LHCN-M2 (cell line): ENCODE measurements at places on chromosomes 6 and 20. TPM values are rescaled to one million over a fixed set of nuclear protein-coding genes. Genes with fewer than 3 reads are reported as not detected.
A peak's percentile ranks its signal among the peaks of the same experiment; 100 is the strongest.

The LY6G6C gene
- 0.51 TPM in 1 of 2 replicates, not detected in the other for total RNA-seq

The SIGLEC1 gene
- not detected in 2 replicates for total RNA-seq

The COL10A1 gene
- total RNA-seq, result 1.4 and 1.7 TPM in 2 replicates

The ASIP gene
- not detected in 2 replicates for total RNA-seq

The MAK gene
- total RNA-seq, result not detected in 2 replicates

The ARMH2 gene
- not detected in 2 replicates for total RNA-seq

The NR2E1 gene
- total RNA-seq, result not detected in 2 replicates

The BPI gene
- not detected in 2 replicates for total RNA-seq

The TRERF1 gene
- total RNA-seq, result 3.0 and 4.0 TPM in 2 replicates

DNA sequence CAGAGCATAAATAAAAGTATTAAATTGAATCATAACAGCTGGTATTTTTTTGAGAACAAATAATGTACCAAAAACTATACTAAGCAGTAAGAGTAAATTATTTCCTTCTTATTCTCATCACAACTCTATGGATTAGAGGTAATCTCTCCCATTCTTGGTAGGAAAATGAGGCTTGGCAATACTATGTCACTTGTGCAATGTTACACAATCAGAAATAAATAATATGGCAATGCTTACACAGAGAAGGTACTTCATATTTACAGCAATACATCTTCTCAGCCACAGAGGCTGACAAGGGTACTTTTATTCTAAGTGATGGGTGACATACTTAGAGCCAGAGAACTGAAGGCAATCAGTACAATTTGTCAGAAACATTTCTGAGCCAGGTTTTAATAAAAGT, 3.9 kb downstream of the DST start:
- no peak for DNase-seq

- DNase-seq, result no peak
Measured at GRCh38 chr6:136618086-136618485, 67.9 kb upstream of the MAP7 start.

- DNase-seq, result peak; percentile 23
Measured at GRCh38 chr6:41092421-41093140, 19.8 kb downstream of the NFYA start.

GRCh38 chr6:128617285-128617684, 96.9 kb upstream of the PTPRK start:
- no peak for DNase-seq

- peak; percentile 92 for DNase-seq
Measured at GRCh38 chr6:45681860-45682511, 304.3 kb upstream of the SUPT3H start.

GRCh38 chr6:21608601-21609000, 15.1 kb downstream of the SOX4 start:
- DNase-seq, result no peak

GRCh38 chr6:37173493-37174195, 3.7 kb downstream of the PIM1 start:
- DNase-seq, result no peak

- DNase-seq, result peak; percentile 76
Measured at GRCh38 chr6:52560462-52560861, 16.4 kb downstream of the TRAM2 start.

- DNase-seq, result no peak
Measured at GRCh38 chr20:11080781-11081377, 407.1 kb upstream of the JAG1 start.

- no peak for DNase-seq
Measured at GRCh38 chr6:170345662-170346061, 39.1 kb downstream of the FAM120B start.

DNA sequence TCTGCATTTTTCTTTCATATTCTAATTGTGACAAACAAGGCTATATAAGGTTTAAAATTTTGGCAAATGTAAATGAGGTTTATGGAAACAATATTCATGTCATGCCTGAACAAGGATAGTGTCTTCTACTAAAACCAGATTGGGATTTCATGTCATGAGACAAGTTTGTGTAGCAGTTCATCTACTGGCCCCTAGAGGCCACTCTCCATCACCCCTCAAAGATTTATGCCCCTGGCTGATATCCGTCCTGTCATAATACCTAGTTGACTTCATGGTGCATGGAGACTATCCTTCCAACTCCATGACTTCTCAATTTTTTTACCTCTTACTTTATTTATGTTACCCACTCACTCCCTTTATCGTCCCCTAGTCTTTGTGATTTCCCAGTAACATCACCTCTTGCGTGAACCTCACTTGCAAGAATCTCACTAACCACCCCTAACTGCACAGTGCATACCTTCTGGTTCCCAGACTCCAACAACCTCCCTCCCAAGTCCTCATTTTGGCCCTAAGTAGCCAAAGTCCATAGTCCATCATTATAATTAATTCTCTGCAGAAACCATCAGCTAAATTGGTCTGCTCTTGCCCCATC, 179.8 kb downstream of the TASP1 start:
- peak; percentile 35 for DNase-seq

DNA sequence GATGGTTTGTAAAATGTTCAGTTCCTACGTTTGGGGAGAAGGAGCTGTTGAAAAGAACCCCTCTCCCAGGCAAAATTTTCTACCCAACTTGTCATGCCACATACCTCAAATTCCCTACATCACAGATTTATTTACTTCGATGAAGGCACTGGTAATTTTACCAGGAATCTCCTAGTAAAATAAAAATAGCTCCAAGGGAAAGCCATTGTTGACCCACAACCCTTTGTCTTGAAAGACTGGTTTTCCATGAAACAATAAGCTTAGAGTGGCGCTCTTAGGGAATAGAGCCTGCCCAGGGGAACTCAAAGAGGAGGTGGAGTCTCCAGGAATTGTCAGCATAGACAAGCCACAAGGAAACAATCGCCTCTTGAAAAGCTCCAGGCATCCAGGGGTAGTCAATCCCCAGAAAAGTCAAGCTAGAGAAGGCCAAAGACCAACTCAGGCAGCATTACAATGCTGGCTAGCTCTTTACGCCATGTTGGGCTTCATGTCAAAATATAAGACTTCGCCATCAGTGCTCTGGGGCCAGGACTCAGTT, 99.2 kb upstream of the RREB1 start:
- no peak for DNase-seq

GRCh38 chr6:53906103-53906502, 111.3 kb downstream of the LRRC1 start:
- DNase-seq, result no peak

DNA sequence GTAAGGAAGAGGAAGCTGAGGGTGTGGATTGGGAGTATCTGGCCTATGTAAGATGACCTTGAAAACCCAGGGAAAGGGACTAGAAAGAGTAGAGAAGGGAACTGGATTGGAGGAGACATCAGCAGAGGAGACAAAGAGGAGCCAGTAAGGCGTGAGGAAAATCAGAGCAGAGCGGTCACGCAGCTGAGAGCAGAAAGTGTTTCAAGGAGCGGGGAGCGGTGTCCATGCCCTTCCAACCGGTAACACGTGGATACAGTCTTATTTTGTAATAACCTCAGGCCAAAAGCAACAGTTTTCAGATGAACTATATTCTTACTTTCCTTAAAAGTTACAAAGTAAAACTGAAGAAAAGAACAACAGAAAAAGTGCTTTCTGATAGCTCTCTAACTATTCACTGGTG, 36.3 kb downstream of the L3MBTL3 start:
- no peak for DNase-seq

DNA sequence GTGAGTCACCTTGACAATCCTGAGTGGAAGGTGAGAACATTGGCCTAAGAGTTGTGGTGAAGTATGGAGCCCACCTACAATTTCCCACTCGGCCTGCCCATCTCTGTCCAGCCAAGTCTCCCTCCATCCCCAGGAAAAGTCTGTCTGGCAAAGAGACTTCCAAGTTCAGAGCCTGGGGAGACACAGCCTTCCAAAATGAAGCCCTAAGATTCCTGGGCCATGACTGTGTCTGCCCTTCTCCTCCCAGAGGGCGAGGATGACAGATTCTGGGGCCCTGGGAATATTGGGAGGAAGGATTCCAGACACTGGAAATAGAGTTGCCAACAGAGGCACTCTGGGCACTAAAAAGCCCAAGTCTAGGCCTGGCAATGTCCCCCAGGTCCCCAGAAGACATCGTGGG, 176.8 kb downstream of the NFATC2 start:
- peak; percentile 93 for DNase-seq

DNA sequence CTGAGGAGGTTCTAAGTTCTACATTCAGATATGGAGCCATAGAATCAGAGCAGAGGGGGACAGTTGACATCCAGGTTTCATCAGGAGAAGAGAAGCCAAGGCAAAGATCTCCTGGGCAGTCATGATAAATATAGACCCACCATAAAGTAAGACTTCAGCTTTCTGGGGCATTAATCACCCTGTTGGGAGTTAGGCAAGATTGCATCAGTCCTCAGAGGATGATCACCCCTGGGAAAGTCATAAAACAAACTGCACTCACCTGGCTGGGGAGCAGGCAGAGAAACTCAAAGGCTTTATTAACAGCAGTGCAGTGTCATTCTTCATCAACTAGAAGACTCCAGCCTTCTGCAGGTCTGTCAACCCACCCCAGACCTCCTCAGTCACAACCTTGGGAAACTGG, 301.3 kb upstream of the JARID2 start:
- no peak for DNase-seq

- DNase-seq, result peak; percentile 65
Measured at GRCh38 chr6:82205930-82206392, 41.6 kb downstream of the IBTK start.

DNA sequence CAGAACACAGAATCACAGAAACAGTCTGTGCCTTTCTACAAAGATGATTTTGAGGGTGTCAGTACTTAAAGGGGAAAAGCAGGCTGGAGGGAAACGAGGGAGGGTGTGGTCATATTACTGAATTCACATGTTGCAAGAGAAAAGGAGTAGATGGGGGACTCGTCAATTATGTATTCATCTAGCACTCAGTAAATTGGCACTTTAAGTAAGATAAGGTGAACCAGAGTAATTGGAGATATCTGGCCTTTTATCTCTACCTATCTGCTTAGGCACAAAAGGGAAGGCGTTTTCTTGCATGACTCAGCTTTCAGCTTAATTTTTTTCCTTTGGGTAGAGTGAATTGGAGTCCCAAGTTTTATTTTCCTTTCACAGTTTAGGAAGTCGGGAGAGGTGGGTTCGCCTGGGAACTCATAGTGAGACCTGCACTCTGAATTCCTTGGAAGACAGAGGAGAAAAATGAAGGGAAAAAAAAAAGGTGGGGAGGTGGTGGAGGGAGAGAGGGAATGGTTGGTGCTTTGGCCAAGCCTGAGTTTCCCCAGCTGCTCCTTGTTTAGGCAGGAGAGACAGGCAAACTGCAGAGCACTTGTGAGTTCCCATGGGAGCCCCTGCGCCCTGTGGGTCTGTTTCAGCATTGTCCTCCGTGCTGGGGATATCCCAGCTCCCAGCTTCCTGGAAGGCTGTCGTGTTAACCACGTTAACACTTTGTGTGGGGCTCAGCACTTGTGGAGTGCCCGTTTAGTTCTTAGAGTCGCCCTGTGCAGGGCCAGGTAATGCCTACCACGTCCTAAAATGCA, 19.7 kb upstream of the GTSF1L start:
- no peak for DNase-seq

GRCh38 chr20:34907616-34908469, 31.4 kb downstream of the ACSS2 start:
- DNase-seq, result peak; percentile 95

DNA sequence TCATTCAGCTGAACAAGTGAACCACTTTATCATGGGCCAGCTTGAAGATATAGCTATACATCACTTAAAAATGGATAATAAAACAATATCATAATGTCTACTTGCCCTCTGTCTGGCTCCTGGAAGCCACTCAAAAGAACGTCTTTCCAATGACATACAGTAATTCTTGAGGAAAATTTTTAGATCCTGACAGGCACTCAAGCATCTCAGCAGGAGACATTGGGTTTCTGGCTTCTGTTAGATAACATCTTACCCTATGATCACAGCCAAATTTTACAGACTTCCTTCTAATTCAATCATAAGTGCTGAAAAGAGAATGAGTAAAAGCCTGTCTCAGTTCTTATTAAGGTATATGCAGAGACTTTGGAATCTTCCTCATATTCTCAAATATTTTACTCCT, 330 bp downstream of the CGA start:
- no peak for DNase-seq

DNA sequence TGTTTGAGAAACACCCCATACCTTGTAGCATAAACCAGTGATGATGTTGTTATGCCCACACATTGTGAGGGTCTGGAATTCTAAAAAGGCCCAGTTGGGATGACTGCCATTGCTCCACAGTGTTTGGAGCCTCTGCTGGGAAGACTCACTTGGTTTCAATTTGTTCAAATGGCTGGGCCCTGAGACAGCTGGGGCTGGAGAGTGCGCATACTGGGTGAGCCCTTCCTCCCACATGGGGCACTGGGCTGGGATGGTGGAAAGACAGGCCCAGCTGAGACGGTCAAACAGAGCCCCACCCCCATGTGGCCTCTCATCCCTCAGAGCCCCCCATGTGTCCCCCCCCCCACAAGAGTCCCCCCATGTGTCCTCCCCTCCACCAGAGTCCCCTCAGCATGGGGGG, 20.3 kb upstream of the RNASET2 start:
- no peak for DNase-seq

- no peak for DNase-seq
Measured at GRCh38 chr20:17327185-17328148, 100.6 kb downstream of the PCSK2 start.

DNA sequence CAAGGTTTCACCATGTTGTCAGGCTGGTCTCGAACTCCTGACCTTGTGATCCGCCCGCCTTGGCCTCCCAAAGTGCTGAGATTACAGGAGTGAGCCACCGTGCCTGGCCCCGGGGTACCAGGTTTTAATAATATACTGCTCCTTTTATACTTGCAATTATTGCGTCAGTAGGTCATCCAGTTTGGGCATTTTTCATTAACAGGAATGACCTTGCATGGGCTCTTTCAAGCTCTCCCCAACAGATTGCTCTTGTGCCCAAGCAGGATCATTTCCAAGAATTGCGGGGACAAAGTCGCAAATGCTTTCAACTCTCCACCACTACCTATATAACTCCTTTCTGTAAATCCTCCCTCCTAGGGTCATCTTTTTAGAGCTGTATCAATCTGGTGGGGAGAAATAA, 23.8 kb downstream of the STK38 start:
- DNase-seq, result no peak

DNA sequence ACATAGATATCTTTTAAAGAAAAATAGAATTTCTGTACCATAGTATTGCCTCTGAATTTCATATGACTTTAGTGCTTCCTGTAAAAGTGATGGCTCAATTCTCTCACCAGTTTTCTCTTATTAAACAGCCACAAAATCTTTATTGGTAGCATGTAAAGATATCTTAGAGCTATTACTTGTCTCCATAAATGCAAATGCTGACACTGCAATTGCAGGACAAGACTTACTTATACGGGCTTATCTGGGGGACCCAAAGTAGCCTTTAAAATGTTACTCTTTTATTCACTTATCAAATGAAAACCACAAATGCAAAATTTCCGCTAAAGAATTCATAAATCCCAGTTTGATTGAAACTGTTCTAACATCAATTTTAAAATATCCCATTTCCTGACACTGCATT, 287.1 kb upstream of the SPTLC3 start:
- no peak for DNase-seq

DNA sequence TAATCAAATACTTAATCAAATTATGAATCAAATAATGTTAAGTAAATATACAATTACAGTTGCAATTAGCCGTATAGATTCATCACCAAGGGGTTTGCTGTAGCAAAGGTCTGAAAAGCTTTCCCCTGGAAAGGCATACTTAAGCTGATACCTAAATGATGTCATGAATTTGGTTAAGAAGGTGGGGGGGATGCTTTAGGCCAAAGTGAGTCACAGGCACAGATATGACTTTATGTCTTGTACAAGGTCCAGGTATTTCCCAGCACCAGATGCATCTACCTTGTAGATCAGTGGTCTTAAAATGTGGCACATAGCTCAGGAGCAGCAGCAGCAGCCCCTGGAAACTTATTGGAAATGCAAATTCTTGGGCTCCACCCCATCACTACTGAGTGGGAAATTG, 557.3 kb upstream of the CDH4 start:
- no peak for DNase-seq

GRCh38 chr20:58883241-58883691, 30.8 kb downstream of the GNAS start:
- DNase-seq, result peak; percentile 47
